Vagina (tissue), 2 donors: ENCODE measurements at places on chromosomes 11 and 22. TPM values are rescaled to one million over a fixed set of nuclear protein-coding genes. Genes with fewer than 3 reads are reported as not detected.

The DEUP1 gene
- not detected for total RNA-seq

The APOBEC3H gene
- total RNA-seq: not detected

The MUC6 gene
- total RNA-seq: not detected

The C22orf31 gene
- total RNA-seq: not detected

The LDHAL6A gene
- total RNA-seq: not detected

The SMIM35 gene
- not detected for total RNA-seq

The DDX25 gene
- total RNA-seq: not detected

The OR5P2 gene
- total RNA-seq: not detected

The C11orf71 gene
- total RNA-seq: 2.7 TPM

DNA sequence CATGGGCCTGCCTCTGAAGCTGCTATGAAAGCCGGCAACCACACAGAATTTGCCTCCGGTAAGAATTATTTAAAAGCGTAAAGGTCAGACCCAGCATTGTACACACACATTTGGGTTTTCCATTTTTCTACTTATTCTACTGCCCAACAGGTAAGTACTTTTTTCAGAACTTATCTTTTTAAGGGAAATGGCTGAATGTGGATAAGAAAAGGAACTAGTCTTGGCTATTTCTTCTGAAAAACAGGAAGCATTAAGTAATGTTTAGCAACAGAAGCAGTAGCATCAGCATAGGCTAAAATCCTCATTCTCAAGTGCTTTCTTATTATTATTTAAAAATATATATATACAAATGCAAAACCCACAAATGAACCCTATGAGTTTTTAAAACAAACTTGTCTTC lies 103.1 kb downstream of the MPPED2 start:
- no peak for DNase-seq

- DNase-seq: no peak
Observed at GRCh38 chr11:106262852-106263251, 185.4 kb downstream of the AASDHPPT start.

- DNase-seq: no peak
Observed at GRCh38 chr11:4643076-4643475, 706 bp upstream of the OR51E1 start.

GRCh38 chr11:74232311-74232950 lies 61.3 kb downstream of the PPME1 start:
- DNase-seq: no peak

GRCh38 chr11:124441519-124441918 lies 4.0 kb downstream of the OR8B8 start:
- DNase-seq: no peak

GRCh38 chr11:70862093-70862492 lies 390.3 kb downstream of the SHANK2 start:
- no peak for DNase-seq

DNA sequence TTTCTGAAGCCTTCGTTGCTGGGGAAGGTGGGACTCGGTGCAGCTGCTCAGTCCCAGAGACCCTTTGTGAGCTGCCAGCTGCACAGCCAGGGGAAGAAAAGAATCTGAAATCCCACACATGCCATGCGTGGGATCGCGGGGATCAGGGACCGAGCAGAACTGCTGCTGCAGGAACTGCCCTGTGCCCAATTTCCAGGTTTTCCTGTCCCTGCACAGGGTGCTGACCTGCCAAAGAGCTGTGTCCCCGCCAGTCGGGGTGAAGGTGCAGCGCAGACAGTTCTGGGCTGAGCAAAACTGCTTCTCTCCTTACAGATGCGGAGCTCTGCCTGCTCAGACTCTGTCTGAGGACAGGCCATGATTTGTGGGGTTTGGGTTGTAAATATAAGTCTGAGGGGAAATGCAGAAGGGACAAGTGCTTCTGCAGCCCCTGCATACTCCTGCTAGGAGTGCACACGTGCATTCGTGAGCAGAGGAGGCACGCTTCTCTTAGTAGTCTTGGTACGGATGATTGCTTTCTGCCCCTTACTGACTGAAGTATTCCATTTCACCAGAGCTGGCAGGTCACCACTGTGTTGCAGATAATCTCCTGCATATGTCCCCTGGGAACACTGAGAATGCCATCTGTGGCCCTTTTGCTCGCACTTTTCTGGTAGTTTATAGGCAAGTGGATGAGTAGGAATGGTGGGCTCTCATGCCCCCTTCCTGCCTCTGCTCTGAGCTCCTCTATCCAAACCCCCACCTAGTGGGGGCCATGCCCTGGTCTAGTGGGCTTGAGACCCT lies 141.4 kb downstream of the PARVA start:
- DNase-seq: peak; percentile 88

DNA sequence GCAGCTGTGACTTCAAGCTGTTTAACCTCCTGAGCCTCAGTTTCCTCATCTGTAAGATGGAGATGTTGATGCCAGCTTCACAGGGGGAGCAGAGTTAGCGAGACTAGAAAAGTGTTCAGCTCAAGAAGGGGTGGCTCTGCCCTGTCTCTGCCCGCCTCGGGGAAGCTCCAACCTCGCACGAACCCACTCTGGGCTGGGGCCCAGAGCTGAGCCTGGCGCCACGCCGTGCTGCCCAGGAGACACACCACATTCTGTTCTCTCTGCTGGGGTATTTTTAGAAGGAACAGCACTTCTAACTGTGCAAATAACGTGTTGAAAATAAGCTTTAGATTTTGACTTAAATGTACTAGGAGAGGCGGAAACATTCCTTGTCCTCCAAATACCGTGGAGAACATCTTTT lies 74.1 kb downstream of the PHF21B start:
- DNase-seq: no peak

GRCh38 chr11:115506954-115507675 lies 2.9 kb upstream of the CADM1 start:
- no peak for DNase-seq

DNA sequence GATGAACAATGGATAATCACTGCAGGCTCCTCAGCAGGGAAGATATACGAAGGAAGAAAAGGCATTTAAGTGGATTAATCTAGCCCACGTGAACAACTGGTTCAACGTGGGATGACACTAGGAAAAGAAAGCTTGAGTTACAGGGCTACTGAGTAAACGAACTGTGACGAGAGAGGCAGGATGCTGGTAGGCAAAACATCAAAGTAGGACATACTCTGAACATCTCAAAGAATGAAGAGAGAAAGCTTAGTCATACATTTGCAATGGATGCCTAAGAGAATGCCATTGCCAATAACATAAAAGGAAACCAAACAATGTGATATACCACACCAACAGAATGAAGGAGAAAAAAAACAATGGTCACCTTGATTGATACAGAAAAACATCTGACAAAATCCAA lies 12.9 kb downstream of the USP28 start:
- no peak for DNase-seq

GRCh38 chr11:65862191-65862735 lies 2.0 kb downstream of the MUS81 start:
- no peak for DNase-seq

DNA sequence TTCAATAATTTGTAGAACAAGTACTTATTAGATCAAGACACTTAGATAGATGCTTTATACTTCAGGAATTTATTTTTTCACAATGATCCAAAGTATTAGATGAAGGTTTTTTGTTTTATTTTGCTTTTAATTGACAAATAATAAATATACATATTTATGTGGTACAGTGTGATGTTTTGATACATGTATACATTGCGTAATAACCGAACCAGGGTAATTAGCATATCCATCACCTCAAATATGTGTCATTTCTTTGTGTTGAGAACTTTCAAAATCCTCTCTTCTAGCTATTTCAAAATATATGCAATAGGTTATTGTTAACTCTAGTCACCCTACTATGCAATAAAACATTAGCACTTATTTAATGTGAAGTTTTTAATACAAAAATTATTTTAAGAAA lies 21.4 kb downstream of the TRIM5 start:
- no peak for DNase-seq

- no peak for DNase-seq
Observed at GRCh38 chr22:48498526-48499331, 1328.9 kb downstream of the BRD1 start.

DNA sequence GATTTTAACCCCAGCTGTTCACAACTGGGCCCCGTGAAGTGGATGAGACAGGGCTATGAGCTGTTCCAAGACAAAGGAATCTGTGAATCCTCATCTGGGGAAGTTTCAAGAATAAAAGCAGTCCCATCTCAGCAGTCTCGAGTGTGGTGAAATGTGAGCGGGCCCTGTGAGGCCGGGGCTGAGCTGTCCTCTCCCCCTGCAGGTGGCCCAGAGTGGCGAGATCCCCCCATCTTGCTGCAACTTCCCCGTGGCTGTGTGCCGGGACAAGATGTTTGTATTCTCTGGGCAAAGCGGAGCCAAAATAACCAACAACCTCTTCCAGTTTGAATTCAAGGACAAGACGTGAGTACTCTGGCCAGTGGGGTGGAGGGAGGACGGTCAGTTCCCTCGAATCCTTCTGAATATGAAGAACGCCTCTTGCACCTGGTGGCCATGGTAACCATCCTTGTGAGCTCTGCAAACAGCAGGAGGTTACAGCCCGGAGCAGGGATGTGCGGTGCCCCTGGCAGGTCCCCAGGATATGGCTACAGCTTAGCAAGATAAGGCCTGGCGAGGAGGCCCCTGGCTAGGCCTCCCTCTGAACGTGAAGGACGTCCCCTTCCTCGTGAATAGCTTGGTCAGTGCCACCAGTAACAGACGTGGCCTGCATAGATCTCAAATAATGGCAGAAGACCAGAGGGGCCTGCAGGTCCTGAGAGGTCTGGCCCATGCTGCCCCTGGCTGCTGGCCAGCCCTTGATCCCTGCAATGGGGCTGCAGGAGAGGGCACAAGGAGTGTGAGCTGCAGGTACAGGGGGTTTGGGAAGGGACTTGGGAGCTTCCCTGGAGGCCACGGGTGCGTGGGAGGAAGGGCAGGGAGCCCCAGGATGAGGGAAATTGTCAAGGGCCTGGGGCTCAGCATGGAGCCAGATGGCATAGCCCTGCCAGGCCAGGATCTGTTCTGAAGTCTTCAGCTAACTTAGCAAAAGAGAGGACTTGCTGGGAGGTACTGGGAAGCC lies 8.4 kb downstream of the LZTR1 start:
- DNase-seq: no peak

- no peak for DNase-seq
Observed at GRCh38 chr11:116533186-116533825, 239.5 kb downstream of the BUD13 start.

GRCh38 chr11:77705195-77705875 lies 67.7 kb upstream of the CLNS1A start:
- no peak for DNase-seq
